Activated effector memory CD4-positive, alpha-beta T cell treated with anti-CD3 and anti-CD28 coated beads, Interleukin-2, amount 50 U/mL, for 16 hours (primary cell): ENCODE measurements at places on chromosomes 5 and 9.
A peak's percentile ranks its signal among the peaks of the same experiment; 100 is the strongest.

DNA sequence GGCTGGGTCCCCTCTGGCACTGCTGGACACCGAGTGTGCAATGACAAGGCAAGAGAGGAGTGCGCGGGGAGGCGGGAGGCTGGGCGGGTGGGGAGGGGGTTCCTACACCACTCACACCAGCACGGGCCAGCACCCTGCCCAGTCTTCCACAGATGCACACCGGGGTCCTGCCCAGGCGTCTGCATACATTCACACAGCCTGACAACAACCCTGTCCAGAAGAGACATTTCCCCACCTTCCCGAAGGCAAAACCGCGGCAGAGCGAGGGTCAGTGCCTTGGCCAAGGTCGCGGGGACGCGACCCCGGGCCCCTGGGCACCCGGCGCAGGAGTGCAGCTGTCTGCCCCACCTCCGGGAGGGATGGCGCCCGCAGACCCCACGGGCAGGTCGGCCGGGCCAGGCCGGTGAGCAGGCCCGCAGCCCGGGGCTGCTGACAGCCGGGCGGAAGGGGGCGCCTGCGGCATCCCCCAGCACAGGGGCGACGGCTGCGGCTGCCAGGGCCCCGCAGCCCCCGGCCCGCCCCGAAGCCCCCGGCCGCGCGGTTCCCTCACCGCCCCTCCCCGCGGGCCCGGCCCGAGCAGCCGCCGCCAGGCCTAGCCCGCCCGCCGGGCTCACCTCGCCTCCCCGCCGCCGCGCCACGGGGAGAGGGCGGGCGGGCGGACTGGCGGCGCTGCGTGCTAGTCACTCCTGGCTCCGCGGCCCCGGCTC is 496 bp downstream of the MAPK9 start:
- DNase-seq, result no peak

GRCh38 chr9:112112519-112112918 is 62.6 kb downstream of the SUSD1 start:
- no peak for DNase-seq

DNA sequence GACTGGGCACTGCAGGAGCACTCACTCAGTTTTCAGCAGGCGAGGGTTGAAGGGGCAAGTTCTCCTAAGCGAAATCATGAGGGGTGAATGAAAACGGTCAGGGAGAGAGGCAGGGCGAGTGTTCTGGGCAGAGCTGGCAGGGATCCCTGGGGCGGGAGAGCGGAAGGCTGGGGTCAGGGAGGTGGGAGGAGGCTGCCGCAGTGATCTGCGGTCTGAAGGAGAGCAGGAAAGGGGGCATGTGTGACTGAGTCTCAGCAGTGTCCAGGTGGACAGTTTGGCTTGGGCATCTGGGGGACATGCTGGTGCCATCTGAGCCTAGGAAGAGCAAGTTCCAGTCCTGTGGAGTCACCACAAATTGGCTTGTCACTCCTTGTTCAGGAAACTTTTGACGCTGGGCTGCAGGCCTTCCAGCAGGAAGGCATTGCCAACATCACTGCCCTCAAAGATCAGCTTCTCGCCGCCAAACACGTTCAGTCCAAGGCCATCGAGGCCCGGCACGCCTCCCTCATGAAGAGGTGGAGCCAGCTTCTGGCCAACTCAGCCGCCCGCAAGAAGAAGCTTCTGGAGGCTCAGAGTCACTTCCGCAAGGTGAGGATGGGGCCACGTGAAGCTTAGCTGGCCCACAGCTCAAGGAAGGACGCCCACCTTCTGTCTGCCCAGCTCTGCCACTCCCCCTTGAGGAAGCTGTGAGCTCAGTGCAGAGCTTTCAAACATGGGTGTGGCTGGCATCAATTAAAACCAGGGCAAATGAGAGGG is 31.1 kb downstream of the DYNC2I2 start:
- DNase-seq, result no peak

GRCh38 chr5:159787837-159788236 is 128.4 kb upstream of the ADRA1B start:
- no peak for DNase-seq

DNA sequence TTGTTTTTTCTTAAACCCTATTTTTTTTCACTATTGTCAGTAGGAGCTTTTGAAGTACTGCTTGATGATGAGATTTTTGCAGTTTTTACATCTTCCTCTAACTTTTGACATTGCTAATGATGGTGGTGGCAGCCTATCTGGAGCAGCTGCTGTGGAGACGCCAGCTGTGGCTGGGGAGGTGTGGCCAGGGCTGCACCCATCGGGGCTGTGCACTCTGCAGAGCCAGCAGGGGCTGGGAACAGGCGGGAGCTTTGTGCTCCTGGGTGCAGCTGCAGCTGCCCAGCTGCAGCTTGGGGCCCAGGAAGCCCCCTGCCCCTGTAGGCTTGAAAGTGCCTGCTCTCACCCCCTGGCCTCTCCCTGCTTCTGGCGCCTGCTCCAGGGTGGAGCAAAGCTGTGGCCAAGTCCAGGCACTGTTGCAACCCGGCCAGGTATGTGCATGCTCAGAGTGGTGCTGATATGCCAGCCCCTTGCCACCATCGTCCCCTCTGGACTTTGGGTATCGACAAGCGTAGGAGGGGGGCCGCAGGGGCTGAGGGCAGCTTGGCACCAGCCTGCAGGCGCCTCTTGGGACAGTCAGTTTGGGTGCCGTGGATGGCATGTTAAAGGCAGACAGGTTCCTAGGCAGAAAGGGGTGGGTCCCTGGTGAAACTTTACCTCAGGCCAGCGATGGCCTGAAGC is 39.2 kb downstream of the FER start:
- no peak for DNase-seq

DNA sequence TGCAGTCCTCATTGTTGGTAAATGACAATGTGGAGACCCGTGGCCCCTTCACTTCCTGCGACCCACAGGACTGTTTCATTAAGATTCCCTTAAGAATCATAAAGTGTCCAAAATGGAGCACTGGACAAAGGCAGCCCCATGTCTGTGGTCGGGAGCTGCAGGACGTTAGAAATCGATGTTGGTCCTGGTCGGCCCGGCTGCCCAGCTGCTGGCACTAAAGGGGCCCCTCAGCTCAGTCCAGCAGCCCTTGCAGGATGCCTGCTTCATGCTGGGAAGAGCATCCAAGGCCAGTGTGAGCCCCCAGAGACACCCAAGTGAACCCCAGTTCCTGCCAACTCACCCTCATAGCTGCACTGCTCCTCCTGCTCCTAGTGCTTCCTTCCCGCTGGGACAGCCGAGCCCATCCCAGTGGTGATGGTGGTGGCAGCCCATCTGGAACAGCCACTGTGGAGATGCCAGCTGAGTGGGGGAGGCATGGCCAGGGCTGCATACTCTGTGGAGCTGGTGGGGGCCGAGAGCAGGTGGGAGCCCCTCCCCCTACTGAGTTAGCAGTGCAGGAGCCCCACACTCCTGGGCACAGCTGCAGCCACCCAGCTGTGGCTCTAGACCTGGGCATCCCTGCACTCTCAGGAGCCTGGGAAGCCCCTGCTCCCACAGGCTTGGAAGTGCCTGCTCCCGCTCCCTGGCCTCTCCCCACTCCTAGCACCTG is 168.0 kb upstream of the IRX2 start:
- peak; percentile 42 for DNase-seq
